Activated T-helper 17 cell treated with anti-CD3 and anti-CD28 coated beads, Interleukin-2, amount 50 U/mL, for 72 hours (primary cell): ENCODE measurements at places on chromosomes 2 and 18. TPM values are rescaled to one million over a fixed set of nuclear protein-coding genes. Genes with fewer than 3 reads are reported as not detected.

DNA sequence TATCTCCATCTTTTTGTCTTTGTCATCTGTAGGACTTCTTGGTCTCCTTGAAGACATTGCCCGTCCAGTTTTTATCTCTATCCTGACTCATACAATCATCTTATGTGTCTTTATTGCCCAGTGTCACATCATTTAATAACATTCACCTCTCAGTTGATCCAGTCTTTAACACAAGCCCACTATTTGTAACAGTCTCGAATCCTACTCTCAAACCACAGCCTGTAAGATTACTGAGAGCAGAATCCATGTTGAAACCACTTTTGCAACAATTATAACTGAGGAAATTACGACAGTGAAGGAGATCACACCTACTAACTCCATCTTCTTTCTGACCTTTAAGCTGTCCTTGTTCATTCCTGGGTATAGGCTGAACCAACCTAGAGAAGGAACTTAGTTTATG, 1206.0 kb upstream of the ZEB2 start:
- ATAC-seq = no peak

Gene MATN3
- total RNA-seq = not detected

DNA sequence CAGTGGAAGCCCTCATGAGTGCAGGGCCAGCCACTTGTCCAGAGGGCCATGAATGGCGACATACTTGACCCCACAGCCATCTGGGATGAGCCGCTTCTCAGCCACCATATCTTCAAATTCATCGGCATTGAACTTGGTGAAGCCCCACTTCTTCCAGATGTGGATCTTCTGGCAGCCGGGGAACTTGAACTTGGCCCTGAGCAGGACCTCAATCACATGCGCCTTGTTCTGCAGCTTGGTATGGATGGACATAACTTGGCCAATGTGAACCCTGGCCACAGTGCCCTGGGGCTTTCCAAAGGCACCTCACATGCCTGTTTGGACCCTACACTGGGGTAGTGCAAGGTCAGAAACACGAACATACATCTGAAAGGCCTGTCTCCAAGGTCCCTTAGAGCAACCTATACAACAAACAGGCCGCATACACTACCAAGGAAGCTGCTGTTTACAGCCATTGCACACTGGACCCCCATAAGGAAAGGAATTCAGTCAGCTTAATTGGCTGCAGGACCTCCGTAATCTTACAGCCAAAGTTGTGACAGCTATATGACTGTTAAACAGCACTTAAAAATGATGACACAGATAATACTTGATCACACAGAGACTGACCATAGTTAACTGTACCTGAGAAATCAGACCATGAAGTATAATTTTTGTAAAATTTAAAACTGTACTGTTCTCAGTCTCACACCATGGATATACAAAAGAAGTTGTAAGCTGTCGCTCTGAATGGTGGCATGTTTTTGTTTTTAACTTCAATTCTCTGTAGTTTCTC, 53.8 kb downstream of the USP34 start:
- no peak for ATAC-seq

Gene ST8SIA5
- 0.19 TPM for total RNA-seq

- ATAC-seq = peak; percentile 32
Measured at GRCh38 chr2:239318790-239319661, 81.8 kb downstream of the HDAC4 start.
